ENCODE measurements at places on chromosomes 2 and 18.

GRCh38 chr2:29811378-29811777 is 110.0 kb downstream of the ALK start:
- DNase-seq: no peak

DNA sequence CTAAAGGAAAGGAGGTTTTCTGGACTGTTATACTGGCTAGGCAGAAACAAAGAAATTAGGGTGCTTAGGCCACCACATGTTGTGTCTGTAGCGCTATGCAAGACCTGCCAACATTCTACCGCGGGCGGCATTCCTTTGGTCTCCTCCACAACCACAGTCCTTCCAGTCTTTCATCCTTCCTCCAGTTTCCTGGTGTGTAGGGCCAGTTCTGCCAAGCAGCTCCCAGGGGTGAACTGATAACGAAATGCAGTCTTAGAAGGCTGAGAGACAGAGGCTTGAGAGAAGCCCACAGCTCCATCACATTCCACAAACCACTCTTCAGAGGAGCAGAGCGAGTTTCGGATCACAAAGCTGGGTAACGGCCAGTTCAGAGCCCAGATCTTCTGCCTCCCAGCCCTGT is 19.5 kb upstream of the CXXC1 start:
- no peak for DNase-seq

DNA sequence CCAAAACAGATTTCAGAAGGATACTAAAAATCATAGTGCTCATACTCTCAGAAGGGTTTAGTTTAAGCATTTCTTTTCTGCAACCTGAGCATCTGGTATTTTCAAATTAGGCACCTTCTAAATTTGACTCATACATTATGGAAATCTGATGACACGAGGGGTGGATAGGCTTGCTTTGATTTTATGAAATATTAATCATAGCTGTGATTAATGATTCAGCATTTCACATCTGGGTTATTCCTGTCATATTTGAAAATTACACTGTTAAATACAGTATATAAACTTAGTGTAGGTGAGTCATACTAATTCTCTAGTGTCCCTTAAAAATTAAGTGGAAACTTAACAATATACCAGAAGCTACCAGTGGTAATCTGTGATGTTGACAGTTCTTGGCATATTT is 47.7 kb downstream of the MRPS9 start:
- DNase-seq: no peak

- no peak for DNase-seq
Observed at GRCh38 chr2:85714841-85715240, 20.7 kb downstream of the GNLY start.

GRCh38 chr2:118520246-118520645 is 327.2 kb downstream of the EN1 start:
- no peak for DNase-seq

DNA sequence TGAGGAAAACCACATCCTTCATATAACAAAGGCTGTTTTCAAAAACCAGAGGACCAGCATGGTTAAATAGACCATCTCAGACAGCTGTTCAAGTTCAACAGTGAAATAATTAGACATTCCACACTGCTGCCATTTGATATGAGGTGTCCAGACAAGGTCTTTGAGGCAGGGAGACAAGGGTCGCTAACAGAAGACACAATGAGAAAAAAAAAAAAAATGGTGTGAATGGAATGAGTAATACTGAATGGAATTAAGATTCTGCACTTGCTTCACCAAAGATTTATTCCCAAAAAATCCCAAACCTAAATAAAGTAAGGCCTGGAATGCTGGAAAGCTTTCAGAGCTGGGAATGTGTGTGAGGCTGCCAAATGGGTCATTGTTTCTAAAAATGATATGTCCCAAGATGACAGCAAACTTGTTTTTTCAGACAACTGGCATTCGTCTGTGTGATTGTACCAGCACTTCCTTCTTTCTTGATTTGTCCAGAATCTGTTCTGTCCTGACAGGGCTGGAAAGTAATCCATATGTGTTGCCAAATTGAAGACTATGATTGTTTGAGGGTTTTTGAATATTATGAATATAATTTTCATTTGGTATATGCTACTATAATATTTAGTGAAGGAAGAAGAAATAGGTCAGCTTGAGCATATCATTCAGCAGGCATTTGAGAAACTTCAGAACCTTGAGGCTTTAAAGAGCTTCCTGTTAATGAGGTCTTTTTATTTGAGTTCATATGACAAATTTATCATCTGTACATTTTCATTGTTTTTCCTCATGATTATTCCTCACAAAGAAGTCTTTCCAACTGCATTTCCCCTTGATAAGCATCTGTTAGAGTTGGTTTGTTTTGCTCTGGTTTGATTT is 85.2 kb upstream of the ITGA4 start:
- DNase-seq: no peak

- DNase-seq: no peak
Observed at GRCh38 chr2:11683476-11683875, 13.5 kb upstream of the NTSR2 start.

DNA sequence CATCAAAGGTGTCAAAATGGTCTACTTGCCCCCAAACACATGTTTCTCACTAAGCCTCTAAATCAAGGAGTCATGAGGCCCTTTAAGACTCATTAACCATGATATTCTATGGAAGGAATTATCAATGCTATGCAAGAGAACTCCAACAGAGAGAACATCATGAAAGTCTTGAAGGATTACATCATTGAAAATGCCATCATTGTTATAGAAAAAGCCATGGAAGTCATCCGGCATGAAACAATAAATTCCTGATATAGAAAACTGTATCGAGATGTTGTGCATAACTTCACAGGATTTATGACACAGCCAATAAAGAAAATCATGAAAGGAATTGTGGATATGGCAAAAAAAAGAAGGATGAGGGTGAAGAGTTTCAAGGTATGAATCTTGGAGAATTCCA is 1363.6 kb upstream of the CDH2 start:
- DNase-seq: no peak

- DNase-seq: peak; percentile 81
Observed at GRCh38 chr2:17540093-17540812, at the start of gene VSNL1. Gene VSNL1, plus strand, starts transcription at chr2:17540696. Its CDS starts 51,379 bp downstream, at chr2:17592075.

DNA sequence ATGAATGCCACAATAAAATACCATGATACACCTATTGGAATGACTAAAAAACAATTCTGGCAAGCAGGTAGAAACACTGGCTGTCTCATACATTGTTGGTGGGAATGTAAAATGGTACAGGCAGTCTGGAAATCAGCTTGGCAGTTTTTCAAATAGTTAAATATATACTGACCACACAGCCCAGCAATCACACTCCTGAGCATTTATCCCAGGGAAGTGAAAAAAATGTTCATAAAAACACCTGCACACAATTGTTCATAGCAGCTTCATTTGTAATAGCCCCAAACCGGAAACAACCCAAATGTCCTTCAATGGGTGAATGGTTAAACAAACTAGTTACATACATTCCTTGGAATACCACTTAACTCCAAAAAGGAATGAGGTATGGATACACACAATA is 137.2 kb downstream of the TFCP2L1 start:
- DNase-seq: no peak

DNA sequence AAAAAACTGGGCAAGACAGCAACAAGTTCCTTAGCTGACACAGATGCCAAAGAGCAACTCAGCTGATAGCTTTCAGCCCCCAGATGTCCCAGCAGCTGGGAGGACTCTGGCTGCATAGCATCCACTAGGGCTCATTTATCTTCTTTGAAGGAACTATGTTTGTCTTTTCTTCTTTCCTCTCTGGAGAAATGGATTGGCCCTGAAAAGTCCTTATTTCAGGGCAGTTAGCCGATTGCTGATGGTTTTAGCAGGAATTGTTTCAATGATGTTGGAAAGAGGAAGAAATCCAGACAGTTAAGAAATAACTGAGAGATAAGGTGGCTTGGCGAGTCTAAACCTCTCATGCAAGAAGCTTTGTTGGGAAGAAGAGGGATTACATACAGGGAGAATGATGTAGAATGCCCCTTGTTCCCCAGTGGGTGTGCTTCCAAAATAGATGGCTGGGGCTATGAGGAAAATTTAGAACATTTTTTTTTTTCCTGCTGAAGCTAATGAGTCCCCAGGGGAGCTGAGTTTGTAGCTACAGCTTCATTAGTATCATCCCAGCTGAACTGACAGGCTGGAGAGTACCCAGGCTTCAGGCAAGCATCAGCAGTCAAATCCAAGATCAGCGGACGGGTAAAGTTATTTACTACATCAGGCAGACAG is 33.6 kb upstream of the SERPINE2 start:
- DNase-seq: no peak

DNA sequence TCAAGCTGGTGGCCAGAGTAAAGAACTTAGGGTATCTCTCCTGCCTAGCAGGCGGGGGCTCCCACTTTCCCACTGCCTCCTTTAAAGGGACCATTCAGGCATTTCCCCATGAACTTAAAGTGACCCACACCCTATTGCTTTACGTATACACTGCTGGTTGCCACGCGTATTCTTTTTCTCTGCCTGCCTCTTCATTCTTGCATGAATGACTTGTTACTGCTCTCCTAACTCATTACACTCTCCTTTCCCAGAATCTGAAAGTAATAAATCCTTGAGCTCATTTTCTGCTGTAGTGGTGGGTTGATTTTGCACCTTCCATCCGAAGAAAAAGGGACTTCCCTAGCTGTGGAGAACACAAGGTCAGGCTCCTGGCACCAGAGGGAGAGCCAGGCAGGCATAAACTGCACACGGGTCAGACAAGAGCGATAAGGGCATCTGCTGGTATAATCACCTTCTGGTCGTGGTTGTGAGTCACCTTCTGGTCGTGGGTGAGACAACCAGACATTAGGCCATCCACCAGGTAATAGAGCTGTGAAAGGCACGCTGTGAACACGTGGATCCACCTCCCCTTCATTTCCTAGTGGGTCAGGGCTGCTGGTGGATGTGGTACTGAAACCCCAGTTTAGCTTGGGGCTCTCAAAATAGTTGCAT is 950.3 kb downstream of the SOCS6 start:
- no peak for DNase-seq

Measured in liver (tissue), 10 donors.